ENCODE measurements at places on chromosomes 2 and 18.
A peak's percentile ranks its signal among the peaks of the same experiment; 100 is the strongest.

DNA sequence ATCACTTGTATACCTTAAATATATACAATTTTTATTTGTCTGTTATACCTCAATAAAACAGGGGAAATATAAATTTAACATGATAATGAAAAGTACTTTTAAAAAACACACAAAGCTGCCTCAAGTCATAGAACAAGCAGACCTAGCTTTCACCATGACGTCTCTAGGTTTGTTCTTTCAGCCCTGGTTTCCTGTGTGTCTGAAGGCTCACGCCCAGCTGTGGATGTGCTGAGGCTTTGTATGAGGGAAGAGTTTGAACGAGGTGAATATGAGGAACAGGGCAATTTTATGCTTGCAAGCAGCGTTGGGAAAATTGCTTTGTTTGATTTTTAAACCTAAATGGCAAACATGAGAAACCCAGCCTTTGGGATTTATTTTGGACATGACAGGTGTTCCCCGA, 15.3 kb downstream of the SH3RF3 start:
- no peak for DNase-seq

DNA sequence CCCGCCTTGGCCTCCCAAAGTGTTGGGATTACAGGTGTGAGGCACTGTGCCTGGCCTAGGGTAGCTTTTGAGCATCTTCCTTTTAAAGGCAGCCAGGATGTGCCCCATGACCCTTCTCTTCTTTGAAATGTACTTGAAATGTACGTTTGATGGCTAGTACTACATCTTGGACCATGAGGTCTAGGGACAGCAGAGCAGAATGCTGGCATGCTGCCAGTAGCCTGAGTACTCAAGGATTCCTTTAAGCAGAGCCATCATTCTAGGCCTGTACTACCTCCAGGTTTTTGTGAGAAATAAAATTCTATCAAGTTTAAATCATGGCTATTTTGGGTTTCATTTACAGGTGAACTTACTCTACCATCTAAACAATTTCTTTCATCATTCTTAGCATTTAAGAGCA, 2.9 kb upstream of the EML6 start:
- DNase-seq, result no peak

DNA sequence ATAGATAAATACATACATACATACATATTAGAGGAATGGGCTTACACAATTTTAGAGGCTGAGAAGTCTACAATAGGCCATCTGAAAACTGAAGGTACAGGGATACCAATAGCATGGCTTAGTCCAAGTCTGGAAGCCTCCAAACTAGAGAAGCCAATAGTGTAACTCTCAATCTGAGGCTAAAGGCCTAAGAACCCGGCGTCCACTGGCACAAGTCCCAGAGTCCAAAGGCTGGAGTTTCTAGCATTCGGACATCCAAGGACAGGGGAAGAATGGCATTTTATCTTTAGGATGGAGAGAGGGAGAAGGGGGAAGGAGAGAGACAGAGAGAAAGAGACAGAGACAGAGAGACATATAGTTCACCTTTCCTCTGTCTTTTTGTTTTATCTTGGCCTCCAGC, 63.7 kb upstream of the SYT4 start:
- no peak for DNase-seq

DNA sequence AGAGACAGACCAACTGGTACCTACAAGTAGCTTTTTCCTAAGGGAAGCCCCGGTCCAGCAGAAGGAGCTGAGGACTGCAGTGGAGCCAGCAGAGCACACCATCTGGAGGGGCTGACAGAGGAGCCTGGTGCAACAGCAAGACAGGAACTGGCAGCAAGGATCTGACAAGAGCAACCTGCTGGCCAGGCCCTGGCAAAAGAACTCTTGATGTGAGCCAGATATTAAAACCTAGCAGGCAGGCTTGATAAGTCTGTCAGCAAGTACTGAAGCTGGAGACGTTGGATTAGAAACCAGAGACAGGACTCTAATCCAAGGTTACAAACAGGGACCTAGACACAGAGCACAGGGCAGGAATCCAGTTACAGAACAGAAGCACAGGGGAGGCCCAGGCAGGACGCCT, 260.7 kb upstream of the MGAT5 start:
- no peak for DNase-seq

DNA sequence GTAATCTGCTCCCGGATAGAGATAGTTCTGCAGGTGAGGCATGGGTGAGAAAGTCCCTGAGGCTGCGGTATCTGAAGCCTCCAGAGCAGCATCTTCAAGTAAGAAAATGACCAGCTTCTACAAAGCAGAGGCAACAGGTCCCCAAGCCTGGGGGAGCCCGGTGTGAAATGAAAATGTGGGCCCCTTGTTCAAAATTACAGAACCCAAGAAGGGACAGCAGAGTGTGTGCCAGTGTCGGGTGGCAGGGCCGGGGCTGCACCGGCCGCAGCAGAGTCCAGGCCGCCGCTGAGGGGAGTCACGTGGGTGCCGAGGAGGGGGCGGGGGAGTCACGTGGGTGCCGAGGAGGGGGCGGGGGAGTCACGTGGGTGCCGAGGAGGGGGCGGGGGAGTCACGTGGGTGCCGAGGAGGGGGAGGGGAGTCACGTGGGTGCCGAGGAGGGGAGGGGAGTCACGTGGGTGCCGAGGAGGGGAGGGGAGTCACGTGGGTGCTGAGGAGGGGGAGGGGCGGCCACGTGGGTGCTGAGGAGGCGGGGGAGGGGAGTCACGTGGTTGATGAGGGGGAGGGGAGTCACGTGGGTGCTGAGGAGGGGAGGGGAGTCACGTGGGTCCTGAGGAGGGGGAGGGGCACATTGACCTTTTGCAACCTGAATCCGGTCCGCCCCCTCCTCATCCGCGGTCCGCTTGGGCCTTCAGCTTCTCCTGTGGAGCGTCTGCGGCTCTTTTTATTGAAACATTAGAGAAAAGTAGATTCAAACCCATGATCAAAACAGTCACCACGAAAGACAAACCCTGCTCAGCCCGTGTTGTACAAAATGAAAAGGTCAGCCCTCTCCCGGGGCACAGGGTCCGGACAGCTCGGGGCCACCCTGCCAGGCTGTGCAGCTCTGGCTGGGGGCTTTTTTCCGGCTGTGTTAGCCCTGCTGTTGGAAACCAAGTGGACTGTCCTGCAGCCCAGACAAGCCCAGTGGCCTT, 10.4 kb downstream of the COLEC11 start:
- no peak for DNase-seq

- peak; percentile 26 for DNase-seq
These were observed 21.9 kb downstream of the NEMP2 start for GRCh38 chr2:190512539-190513095.

DNA sequence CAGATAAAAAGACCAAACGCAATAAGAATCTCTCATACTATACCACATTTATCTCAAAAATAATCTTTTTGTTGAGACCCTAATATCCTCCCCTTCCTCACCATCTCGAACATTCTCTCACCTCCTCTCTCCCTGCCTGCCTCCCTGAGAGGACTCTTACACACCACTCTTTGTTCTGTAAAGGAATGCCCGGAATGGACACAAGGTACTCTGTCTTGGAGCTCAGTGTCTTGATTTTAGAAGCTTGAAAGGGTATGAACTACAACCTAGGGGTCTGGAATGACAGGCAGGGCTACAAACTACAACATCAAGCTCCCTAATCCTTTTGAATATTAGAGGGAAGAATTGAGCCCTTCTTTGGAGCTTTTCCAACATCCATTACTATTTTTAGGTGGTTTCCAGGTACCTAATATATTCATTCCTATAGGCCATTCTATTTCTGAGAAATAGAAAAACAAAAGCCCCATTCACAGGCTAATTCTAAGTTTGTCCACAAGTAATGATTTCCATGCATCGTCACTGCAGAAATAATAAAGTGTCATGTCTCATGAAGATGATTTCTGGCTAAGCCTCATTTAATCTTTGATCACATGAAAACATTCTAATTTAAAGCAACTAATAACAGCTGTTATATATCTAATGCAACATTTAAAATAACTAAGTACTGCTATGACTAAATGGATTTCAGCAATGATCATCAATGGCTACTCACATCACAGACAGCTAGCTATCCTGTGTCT, 60.6 kb downstream of the LRP2 start:
- no peak for DNase-seq

GRCh38 chr2:122112216-122113005, 357.0 kb downstream of the TSN start:
- DNase-seq, result no peak

DNA sequence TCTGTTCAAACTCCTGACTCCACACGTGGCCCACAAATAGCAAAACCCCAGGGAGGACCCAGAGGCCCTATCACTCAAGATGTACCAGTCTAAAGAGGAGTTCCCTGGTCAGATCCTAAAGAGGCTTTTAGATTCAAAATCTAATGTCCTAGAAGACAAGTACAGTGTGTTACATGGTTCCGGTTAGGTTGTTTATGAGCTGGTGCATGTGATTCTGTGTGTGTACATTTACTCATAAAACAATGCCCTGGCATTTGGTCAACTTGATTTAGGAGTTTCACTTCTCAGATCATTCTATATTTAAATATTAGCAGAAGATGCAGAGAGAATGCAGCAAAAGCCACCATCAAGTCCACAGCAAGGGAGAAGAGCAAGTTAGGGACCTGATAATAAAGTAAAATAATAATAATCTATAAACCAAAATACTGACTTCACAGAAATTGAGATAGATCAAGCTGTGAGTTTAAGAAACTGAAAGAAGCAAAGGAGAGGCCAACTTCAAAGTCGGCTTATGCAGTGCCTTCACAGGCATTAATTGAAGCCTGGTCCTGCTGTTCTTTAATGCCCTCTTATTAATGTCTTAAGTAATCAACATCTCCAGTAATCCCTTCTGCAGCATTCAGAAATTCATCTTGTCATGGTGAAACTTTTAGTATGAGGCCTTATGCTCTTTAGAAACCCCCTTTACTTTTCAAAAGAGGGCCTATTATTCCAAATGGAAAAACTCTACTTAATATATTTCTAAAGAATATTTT, 4.2 kb upstream of the AP1S3 start:
- DNase-seq, result peak; percentile 30

DNA sequence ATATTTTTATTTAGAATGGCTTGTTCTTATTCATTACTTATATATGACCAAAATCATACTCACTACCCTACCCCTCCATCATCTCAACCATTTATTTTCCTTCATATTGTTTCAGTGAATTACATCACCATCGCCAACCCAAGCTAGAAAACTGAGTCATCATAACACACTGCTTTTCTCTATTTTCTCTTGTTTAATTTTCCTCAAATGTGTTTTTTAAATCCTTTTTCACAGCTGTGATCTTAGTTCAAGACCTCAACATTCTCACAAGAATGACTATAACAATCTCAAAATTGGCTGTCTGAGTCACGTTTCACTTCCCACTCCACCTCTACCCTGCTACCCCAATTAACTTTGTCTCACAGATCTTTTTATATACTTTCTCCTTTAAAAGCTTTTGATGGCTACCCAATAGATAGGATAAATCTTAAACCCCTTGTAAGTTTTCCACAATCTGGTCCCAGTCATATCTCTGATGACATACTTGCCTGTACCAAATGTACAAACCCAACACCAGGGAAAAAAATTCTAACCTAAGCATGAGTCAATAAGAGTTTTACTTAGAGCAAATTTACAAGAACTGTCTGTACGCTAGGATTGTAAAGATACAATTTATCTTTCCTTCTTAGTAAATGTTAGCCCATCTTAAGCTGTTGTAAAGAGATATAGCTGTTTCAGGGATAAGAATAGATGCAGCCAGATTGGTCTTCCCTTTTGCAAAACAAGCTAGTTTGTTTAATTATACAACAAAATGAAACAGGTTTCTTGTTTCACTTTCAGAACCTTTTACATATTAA, 635.1 kb upstream of the SLC39A10 start:
- DNase-seq, result no peak

DNA sequence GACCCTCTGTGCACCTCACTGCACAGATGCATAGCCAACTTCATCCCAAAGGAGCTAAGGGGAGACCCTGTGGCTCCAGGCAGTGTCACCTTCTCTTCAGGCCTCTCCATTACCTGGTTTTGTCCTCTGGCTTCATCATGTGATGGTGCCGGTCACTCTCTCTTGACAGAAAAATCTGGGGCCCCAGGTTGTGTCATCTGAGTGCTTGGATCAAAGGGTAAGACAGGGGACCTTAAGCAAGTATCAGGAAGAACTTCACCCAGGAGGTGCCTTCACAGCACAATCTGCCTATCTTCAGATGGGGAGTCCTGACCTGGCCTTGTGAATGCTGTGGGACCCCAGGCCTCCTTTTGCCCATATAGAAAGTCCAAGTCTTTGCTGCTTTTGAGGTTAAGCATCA, 104.4 kb downstream of the POLR1A start:
- no peak for DNase-seq

DNA sequence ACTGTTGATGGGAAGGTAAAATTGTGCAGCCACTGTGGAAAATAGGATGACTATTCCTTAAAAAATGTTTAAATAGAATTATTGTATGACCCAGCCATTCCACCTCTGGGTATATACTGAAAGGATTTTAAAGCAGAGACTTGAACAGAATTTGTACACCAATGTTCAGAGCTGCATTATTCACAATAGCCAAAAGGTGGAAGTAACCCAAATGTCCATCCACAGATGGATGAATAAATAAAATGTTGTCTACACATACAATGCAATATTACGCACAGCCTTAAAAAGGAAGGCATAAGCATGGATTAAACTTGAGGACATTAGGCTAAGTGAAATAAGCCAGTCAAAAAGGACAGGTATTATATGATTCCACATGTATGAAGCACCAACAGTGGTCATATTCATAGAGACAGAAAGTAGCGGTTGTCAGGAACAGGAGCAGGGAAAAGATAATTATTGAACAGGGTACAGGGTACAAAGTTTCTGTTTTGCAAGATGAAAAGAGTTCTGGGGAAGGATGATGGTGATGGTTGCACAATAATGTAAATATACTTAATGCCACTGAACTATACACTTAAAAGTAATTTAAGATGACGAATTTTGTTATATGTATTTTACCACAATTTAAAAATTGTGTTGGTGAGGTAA, 39.4 kb downstream of the EVA1A start:
- DNase-seq, result no peak

DNA sequence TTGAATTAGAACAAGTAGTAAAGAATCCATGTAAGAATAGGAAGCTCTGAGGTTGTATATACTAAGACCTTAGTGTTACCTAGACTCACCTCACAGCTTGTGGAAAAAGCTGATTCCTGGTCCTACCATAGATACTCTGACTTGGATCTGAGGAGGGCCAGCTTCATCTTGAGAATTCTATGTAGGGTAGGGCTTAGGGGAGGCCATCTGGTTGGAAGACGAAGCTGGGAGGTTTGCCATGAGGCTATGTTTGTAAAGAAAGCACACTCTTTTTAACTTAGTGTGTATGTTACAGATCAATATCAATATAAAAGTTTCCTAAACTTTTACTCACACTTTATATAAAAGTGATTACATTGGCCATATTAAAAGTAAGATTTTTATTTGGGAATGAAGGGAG, 77.1 kb upstream of the GALNT5 start:
- no peak for DNase-seq

- DNase-seq, result no peak
These were observed at the start of gene PROM2 for GRCh38 chr2:95274291-95275150. TSS of gene PROM2 (plus strand) at chr2:95274449. CDS start at chr2:95274586, 137 bp downstream.

Data from inflammatory macrophage (primary cell).